ENCODE measurements at places on chromosomes 5 and 9. TPM values are rescaled to one million over a fixed set of nuclear protein-coding genes. Genes with fewer than 3 reads are reported as not detected.
A peak's percentile ranks its signal among the peaks of the same experiment; 100 is the strongest.

DNA sequence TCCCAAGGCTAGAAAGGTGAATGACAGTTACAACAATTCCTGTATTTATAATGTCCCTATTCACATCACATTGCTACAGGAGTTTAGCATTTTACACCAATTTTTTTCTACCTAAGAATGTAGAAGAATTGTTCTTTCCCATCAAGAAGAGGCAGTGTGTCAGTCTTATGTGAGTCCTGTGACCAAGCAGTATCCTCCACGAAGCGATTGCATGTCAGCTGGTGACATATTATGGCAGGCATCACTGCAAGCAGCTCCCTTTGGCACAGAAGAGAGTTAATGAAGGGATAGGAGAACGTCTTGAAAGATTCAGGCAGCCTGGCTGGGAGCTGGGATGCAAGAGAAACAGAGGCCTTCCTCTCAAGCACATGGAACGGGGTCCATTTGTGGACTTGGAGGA, 199.8 kb downstream of the SMC2 start:
- H3K27ac ChIP-seq, result no peak overlapping the region
- no peaks in the 10 kb centered on the region for H3K4me1 ChIP-seq
- DNase-seq, result no peak
- H3K4me3 ChIP-seq, result no peak overlapping the region
- no peaks in the 10 kb centered on the region for H3K27me3 ChIP-seq
- no peaks in the 10 kb centered on the region for H3K36me3 ChIP-seq

DNA sequence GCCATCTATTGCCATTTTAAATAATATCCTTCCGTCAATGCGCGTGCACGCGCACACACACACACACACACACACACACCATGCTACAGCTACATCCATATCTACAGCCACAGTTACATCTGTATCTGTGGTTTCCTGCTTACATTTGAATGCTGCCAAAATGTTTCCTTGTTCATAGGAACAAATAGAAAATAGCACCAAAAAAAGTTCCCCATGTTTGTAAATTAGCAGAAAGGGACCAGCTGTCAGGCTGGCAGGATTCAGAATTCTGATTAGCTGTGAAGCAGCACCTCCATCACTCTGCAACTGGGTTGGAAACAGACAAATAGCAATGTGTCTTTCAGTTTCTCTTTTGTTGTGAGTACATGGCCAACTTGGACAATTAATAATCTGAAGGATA, 601.5 kb downstream of the IRX1 start:
- H3K27me3 ChIP-seq, result no peaks in the 10 kb centered on the region
- no peaks in the 10 kb centered on the region for H3K4me1 ChIP-seq
- H3K27ac ChIP-seq, result no peak overlapping the region
- DNase-seq, result no peak

SMC5 gene
- 38.8 TPM for total RNA-seq

DNA sequence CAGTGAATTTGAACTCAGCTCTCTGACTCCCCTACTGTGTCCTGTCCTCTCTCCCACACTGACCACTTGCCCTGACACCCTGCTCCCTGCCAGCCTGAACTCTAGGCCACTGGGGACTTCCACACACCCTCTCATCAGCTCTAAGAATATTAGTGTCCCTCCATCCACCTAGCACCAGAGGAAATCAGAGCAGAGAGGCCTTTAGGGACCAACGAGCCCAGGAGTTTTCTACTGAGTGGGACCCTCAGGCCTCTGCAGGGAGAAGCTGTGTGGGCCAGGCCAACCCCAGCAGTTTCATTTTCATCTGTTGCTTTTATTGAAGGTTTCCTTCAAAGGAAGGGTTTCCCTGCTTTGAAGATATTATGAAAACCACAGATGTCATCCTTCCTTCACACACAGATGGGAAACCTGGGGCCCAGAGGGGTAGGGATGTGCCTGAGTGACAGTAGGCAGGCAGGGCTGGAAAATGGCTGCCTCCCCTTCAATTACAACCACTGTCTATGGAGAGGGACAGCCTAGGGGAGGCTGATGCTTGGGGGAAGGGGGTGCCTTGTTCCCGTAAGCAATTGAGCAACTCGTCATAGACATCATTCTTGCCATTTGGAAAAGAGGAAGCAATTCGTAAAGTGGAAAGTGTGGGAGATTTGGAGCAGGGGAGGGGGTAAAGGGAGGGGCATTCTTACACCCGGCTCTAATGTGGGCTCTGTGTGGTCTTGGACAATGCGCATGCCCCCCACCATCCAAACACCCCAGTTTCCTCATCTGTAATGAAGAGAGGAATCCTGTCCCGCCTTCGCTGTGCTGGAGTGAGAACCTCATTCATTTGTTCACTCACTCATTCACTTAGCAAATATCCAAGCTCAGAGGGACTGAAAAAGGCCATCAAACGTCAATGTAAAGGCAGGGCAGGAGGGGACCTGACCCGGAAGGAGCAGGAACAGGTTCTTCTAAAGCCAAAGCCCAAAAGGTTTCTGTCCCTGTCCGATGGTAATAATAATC, 3.9 kb downstream of the GLIPR2 start:
- no peak for DNase-seq
- H3K27ac ChIP-seq, result peak overlapping the region; percentile 65
- H3K4me1 ChIP-seq, result peaks cover 90% of the 10 kb centered on the region
- H3K36me3 ChIP-seq, result peaks cover 58% of the 10 kb centered on the region

GRCh38 chr5:53246042-53246836, 136.7 kb upstream of the MOCS2 start:
- H3K4me1 ChIP-seq, result no peaks in the 10 kb centered on the region
- no peak overlapping the region for H3K4me3 ChIP-seq
- H3K27me3 ChIP-seq, result peaks cover 10% of the 10 kb centered on the region
- no peak overlapping the region for H3K27ac ChIP-seq

DNA sequence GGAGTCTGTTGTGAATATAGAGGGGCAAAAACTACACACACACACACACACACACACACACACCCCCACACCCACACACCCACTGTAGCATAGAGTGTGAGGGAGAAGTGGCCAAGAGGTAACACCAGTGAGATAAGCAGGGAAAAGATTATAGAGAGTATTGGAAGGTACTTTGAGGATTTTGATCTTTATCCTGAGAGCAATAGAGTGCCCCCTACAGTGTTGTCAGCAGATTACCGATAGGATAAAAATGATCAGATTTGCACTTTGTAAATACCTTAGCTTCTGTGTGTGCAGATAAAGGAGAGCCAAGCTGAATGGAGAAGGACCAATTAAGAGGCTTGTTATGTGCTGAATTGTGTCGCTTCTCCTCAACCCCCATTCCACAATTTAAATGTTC, 32.3 kb downstream of the ERCC6L2 start:
- no peak for DNase-seq
- H3K4me1 ChIP-seq, result peaks cover 5% of the 10 kb centered on the region
- no peaks in the 10 kb centered on the region for H3K27me3 ChIP-seq
- H3K36me3 ChIP-seq, result peaks cover 9% of the 10 kb centered on the region
- H3K4me3 ChIP-seq, result no peak overlapping the region

SMIM27 gene
- 27.3 TPM for total RNA-seq

MAMDC4 gene
- total RNA-seq, result 13.6 TPM

- H3K27me3 ChIP-seq, result no peaks in the 10 kb centered on the region
- DNase-seq, result no peak
- no peaks in the 10 kb centered on the region for H3K4me1 ChIP-seq
- no peak overlapping the region for H3K27ac ChIP-seq
Observed at GRCh38 chr5:122153230-122153629, 23.9 kb downstream of the ZNF474 start.

PCDHGA1 gene
- total RNA-seq, result 0.05 TPM

PCDHB15 gene
- not detected for total RNA-seq

DNA sequence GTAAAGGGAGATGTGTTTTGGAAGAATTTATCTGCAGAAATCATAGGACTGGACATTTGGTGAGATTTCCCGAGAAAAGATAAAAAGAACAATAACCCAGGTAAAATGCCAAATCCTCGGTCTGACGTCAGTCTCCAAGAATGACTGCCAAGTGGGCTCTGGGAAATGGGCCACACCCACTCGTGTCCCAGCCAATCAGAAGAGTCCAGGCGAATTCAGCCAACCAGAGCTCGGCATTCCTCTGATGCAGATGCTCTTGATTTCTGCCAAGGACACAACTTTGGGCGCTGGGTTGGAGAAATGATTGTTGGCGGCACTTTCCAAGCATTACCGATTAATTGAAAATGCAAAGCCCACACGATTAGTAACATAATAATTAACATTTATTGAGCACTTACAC, 73.3 kb downstream of the FGF18 start:
- no peaks in the 10 kb centered on the region for H3K4me1 ChIP-seq
- H3K27ac ChIP-seq, result no peak overlapping the region
- peaks cover 5% of the 10 kb centered on the region for H3K27me3 ChIP-seq

GRCh38 chr5:173672891-173673290, 56.4 kb upstream of the BOD1 start:
- no peaks in the 10 kb centered on the region for H3K36me3 ChIP-seq
- H3K27me3 ChIP-seq, result no peaks in the 10 kb centered on the region
- no peak overlapping the region for H3K27ac ChIP-seq
- no peaks in the 10 kb centered on the region for H3K4me1 ChIP-seq

DNA sequence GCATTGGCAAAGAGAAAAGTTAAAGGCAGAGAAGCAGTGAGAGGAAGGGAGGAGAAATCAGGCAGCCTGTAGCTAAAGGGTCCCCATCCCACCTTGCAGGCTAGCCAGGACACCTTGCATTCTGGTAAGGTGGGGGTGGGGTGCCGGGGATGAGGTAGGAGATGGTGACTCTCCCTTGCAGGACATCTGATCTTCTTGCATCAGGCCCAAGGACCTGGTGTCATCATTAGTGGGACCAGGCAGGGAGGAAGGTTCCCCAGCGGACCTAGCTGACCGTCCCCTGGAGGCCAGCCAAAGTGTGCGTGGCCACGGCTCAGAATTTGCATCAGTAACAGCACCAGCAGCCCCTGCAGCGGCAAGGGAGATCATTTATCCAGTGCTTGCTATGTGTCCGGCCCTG, 21.7 kb upstream of the CYSTM1 start:
- no peak overlapping the region for H3K4me3 ChIP-seq
- no peak overlapping the region for H3K27ac ChIP-seq

DNA sequence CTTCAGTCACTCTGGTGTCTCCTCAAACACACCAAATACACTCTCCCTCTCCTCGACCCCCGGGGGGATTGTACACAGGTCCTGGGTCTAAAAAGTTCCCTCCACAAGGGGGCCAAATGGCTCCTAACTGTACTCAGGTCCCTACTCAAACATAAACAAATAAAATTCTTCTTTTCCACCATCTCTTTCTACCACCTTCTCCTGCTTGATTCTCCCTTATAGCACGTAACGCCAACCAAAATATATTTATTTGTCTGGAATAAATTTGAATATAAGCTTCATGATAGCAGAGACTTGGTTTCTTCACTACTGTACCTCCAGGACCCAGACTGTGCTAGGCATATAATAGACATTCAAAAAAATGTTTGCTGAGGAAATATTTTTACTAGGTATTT, 21.4 kb downstream of the ZNF608 start:
- no peaks in the 10 kb centered on the region for H3K27me3 ChIP-seq
- no peak for DNase-seq
- no peak overlapping the region for H3K27ac ChIP-seq
- no peaks in the 10 kb centered on the region for H3K36me3 ChIP-seq

TMEM252 gene
- total RNA-seq, result not detected

DNA sequence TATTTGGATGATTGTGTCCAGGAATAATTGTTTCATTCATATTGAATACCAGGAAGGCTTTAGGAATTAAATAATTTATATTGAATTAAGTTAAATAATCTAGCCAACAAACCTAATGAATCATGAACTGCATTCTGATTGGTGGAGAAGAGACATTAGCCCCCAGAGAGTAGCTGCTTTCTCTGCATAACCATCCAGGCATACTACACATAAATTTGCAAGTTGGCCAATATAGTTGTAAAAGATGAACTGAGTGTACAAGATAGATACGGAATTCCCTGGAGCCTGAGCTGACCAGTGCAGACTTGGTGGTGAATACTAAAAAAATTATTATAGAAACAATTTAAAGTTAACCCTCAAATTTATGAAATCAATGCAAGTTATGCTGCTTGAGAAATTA, 311.8 kb upstream of the KIF2A start:
- no peaks in the 10 kb centered on the region for H3K36me3 ChIP-seq
- no peaks in the 10 kb centered on the region for H3K4me1 ChIP-seq
- DNase-seq, result no peak
- H3K27me3 ChIP-seq, result no peaks in the 10 kb centered on the region
- no peak overlapping the region for H3K27ac ChIP-seq

SNCAIP gene
- total RNA-seq, result not detected

DNA sequence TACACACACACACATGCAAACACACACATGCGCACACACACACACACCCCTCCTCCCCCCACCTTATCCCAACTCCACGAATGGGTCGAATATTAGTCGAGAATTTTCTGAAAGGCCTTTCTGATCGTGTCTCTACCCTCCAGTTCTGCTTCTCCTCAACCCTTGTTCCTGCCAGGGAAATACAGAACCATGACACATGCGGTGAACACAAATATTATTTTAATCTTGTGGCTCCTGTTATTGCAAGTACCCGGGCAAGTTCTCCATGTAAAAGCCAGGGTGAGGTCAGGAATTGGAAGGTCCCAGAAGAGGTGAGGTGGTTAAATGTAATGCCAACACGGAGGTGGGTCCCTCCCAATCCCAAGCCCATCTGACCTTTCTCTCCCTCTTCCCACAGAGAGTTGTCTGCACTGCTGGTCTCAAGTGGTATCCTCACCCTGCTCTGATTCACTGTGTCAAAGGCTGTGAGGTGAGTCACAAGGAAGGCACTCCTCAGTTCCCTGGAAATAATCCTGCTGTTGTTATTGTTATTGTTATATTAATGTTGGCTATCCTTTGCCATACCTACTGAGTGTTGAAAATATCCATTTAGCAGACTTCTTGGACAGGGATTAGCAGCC, 223.7 kb downstream of the PAPPA start:
- H3K27ac ChIP-seq, result no peak overlapping the region
- no peaks in the 10 kb centered on the region for H3K4me1 ChIP-seq
- no peaks in the 10 kb centered on the region for H3K27me3 ChIP-seq
- DNase-seq, result no peak
- H3K4me3 ChIP-seq, result no peak overlapping the region
- H3K36me3 ChIP-seq, result no peaks in the 10 kb centered on the region

EPB41L4B gene
- total RNA-seq, result 0.18 TPM

SPINK6 gene
- total RNA-seq, result not detected

DNA sequence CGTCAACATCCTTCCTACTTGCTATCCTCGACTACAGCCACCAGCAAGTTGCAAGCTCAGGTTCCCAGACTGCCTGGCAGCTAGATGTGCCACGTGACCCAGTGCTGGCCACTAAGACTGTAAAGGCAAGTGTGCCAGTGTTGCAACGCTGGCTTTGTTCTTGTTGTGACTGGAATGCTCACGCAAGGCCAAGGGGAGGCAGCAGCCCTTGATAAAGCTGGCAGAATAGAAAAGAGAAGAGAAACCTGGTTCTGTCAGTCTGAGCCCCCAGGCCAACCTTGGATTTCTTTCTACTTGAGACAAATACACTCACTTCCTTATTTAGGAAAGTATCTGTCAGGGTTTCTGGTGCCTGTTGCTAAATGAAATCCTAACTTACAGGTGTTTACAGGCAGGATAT, 113.0 kb downstream of the KLHL3 start:
- H3K4me3 ChIP-seq, result no peak overlapping the region
- H3K36me3 ChIP-seq, result no peaks in the 10 kb centered on the region
- no peak for DNase-seq

GRCh38 chr9:89454498-89455355, 43.2 kb downstream of the SEMA4D start:
- no peak for DNase-seq
- no peaks in the 10 kb centered on the region for H3K27me3 ChIP-seq
- peak overlapping the region; percentile 52 for H3K4me3 ChIP-seq
- peak overlapping the region; percentile 76 for H3K27ac ChIP-seq

PCDHGA8 gene
- not detected for total RNA-seq

Data from activated CD4-positive, alpha-beta memory T cell treated with anti-CD3 and anti-CD28 coated beads, Interleukin-2, amount 10 ng/mL, durations not matched to agents 7 days and 5 days (primary cell).